PC-9 (cell line): ENCODE measurements at places on chromosomes 3 and 15. TPM values are rescaled to one million over a fixed set of nuclear protein-coding genes. Genes with fewer than 3 reads are reported as not detected.

- peak; percentile 67 for DNase-seq
These were observed 23.4 kb downstream of the FOXL2 start for GRCh38 chr3:138923531-138923994.

HMG20A gene
- 33.4 and 34.2 TPM in 2 replicates for total RNA-seq

DNA sequence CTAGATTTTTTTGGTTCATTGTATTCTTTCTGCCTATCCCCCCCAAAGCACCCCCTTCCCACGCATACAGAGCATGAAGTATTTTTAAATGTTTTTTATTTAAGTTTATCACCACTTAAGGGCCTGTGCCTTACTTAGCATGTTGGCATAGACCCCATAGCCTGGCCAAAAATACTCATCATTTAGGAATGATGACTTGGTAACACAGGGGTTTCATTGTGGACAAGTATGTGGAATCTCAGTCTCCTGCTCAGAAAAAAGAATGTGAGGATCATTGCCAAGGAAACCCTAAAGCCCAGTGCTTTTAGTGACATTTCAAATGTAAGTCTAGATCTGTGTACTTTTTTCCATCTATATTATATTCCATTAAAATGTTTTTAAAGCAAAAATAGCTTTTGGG, 146.3 kb downstream of the ALCAM start:
- no peak for DNase-seq

PRR23B gene
- not detected in 2 replicates for total RNA-seq

ST3GAL6 gene
- total RNA-seq: 5.4 and 6.6 TPM in 2 replicates

ABHD5 gene
- total RNA-seq: 16.1 and 19.9 TPM in 2 replicates

TGM4 gene
- total RNA-seq: 0.61 and 0.63 TPM in 2 replicates

GRCh38 chr3:170947018-170947769, 38.8 kb upstream of the EIF5A2 start:
- no peak for DNase-seq

GRCh38 chr15:71654720-71655174, 155.6 kb upstream of the NR2E3 start:
- no peak for DNase-seq

DNA sequence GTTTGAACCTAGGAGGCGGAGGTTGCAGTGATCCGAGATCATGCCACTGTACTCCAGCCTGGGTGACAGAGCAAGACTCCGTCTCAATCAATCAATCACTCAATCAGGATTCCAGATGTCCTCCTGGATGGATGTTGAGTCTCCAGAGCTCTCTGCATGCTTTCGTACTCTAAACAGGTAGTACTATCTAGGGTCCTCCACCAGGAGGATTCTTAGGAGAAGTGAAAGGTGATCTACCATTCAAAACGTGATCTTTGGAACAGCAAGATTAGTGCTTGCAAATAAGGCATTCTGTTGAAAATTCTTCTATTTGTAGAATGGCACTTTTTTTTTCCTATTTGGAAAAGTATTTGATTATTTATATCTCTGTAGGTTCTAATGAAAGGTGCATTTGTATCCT, 34.3 kb downstream of the CNOT10 start:
- DNase-seq: no peak

DNA sequence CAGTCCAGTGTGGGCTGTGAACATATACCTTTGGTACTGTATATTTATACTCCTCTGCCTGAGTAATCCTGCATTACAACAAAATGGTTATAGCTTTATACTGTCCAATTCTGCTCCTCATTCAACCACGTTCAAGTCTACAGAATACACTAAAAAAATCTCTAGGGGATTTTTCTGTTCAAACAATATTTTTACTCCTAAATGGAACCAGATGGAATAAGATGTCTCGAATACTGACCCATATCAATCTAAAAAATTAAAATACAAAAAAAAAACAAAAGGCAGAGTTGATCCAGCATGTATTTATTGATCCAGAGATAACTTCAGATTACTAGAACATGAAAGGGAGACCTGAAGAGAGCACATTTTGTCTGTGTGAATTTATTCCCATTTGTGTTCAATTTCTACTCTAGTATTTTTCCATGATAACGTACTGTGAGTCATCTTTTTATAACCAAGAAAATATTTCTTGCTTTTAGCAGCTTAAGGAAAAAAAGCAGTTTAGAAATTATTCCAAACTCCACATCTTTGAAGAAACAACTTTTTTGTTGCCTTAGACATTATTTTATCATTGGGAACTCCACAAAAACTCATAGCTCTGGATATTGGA, 910.7 kb downstream of the TBL1XR1 start:
- no peak for DNase-seq

CPA3 gene
- not detected in 2 replicates for total RNA-seq

DNA sequence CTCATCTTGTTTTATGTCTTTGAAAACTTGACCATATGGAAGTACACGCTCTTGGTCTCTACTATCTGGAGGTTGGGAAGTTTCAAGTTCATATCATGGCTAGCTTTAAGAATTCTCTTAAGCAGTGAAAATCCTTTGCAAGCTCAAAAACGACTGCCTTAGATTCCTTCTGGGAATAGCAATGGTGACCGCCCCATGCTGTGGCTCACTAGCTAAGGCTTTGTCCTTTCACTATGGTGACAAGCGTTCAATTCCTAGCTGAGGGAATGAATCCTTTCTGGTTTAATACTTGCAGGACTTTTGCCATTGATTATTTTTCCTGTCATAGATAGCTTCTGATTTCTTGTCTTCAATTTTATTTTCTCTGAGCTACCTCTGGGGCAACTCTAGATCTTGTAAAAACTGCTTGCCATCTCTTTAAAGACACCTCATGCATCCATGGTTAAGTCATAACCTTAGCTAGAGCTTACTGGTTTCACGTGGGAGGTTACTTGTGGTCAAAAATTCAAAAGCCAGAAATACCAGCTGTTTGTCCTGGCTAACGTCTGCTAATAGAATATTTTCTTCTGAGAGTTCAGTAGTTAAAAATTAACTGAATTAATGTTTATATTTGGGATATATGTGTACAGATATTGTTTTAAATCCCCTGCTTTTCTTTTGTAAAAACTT, 673.4 kb upstream of the CBLB start:
- DNase-seq: no peak

- DNase-seq: no peak
These were observed 87.4 kb upstream of the ARHGEF3 start for GRCh38 chr3:56889131-56889530.

CLN6 gene
- total RNA-seq: 38.5 and 48.7 TPM in 2 replicates

APOD gene
- 0.48 TPM in 1 of 2 replicates, not detected in the other for total RNA-seq

DNA sequence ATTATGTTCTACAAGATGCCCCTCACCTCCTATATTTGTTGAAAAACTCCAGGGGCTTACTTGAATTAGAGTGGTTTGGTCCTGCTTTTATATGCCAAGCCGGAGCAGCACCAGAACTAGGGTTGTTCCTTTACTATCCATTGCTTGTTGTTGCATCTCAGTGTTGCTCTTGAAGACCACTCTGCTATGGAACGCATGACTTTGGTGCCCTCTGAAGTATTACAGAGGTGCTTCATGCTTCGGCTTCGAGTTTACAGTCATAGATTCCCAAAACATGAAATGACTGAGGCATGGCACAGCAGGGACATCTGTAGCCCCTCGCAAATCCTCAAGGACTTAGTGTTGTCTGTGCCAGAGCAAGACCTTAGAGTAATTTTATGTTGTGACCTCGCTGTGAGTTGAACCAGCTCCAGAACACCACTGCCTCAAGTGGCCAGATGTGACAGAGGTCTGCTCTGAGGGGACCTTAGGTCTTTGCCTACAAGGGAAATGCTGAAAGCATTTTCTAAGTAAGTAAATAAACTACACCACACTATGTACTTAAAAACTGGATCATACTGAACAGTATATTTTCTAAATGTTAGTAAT, 67.2 kb upstream of the SIAH2 start:
- DNase-seq: no peak

ZMYND10 gene
- 4.4 and 8.7 TPM in 2 replicates for total RNA-seq

GRCh38 chr3:14744556-14744955, 69.6 kb downstream of the C3orf20 start:
- DNase-seq: no peak

DNA sequence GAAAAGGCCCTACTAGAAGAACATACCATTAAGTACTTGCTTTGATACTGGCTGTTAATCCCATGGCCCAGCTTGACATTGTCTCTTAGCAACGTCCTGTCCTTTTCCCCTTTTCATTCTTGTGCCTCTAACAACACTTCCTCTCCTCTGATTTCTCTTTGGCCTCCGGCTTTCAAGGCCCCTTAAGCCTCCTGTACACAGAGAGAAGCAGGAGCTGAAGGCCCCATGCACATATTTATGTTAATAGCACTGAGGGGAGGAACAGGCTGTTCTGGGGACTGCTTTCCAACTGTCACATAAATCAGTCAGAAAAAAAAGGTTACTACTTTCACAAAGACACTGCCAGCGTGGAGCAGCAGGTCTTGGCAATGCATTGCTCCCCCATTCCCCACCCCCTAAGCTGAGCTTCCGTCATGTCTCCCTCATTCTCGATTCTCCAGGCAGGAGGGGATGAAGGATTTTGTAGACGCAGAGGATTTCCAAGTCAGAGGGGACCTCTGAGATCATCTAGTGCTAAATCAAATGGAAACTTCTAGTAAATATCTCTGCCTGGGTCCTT, 257.4 kb upstream of the ADAMTS9 start:
- no peak for DNase-seq

GRCh38 chr3:37645517-37646380, 215.9 kb upstream of the CTDSPL start:
- DNase-seq: no peak

TMEM45A gene
- total RNA-seq: 21.6 and 31.1 TPM in 2 replicates

SMAD6 gene
- 7.1 and 10.6 TPM in 2 replicates for total RNA-seq

SPATA12 gene
- total RNA-seq: 0.43 and 0.57 TPM in 2 replicates

GRCh38 chr3:23264413-23264812, 61.3 kb downstream of the UBE2E2 start:
- no peak for DNase-seq

DNA sequence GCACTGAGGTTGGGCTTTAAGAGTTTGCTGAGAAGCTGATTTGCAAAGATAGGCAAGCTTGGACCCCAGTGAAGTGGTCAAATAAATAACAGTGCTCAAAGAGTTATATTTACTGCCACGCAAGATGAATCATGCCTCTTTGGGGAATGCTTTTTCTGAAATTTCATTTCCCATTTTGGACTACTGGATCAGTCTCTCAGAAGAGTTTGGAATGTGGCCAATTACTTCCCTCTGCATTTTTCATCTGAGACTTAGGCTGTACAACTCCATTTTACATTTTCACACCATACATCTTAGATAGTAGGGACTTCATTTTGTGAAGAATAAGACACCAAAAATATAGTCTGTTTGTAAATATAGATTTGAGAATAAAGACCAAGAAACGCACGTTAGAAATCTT, 419.7 kb downstream of the FGF12 start:
- no peak for DNase-seq

DNA sequence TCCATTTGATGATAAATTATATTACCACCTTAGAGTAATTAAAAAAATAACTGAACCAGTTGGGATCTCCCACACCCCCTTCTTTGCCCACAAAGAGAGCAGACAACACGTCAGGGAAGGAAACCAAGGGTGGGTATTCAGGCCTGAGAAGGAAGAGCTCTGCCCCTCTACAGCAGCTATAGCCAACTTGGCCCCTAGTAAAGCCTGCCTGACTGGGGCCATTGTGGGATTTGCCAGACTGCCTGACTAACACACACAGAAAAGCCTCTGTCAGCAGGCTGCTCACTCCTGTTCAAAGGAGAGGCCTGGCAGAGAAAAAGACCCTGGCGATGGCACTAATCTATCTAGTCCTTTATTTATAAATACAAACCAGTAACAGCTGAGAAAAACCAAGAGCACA, 41.4 kb downstream of the ATP8B4 start:
- no peak for DNase-seq

- DNase-seq: no peak
These were observed 62.4 kb upstream of the TRPM1 start for GRCh38 chr15:31163769-31164572.

GRCh38 chr15:59424616-59425015, 13.4 kb upstream of the FAM81A start:
- DNase-seq: peak; percentile 64

DNA sequence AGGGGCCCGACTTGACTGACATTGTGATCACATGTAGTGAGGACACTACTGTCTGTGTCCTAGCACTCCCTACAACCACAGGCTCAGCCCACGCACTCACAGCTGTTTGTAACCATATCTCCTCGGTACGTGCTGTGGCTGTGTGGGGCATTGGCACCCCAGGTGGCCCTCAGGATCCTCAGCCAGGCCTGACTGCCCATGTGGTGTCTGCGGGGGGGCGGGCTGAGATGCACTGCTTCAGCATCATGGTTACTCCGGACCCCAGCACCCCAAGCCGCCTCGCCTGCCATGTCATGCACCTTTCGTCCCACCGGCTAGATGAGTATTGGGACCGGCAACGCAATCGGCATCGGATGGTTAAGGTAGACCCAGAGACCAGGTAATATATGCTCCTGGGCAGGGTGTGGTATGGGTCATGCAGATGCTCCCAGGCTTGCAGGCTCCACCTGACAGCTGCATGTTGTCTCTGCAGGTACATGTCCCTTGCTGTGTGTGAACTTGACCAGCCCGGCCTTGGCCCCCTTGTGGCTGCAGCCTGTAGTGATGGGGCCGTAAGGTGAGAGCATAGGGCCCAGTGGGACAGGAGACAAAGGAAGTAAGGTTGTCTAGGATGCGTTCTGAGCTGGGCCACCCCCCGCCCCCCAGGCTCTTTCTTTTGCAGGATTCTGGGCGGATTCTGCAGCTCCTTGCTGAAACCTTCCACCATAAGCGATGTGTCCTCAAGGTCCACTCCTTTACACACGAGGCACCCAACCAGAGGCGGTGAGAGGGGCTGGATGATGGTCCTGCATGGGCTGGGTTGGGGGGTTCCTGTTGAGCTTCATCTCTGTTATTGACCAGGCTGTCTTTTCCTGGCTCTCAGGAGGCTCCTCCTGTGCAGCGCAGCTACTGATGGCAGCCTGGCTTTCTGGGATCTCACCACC, 4.4 kb downstream of the DALRD3 start:
- no peak for DNase-seq

GRCh38 chr3:65535260-65535659, 503.5 kb downstream of the MAGI1 start:
- no peak for DNase-seq

- DNase-seq: no peak
These were observed 255.9 kb downstream of the EPHA6 start for GRCh38 chr3:97070302-97070701.

DNA sequence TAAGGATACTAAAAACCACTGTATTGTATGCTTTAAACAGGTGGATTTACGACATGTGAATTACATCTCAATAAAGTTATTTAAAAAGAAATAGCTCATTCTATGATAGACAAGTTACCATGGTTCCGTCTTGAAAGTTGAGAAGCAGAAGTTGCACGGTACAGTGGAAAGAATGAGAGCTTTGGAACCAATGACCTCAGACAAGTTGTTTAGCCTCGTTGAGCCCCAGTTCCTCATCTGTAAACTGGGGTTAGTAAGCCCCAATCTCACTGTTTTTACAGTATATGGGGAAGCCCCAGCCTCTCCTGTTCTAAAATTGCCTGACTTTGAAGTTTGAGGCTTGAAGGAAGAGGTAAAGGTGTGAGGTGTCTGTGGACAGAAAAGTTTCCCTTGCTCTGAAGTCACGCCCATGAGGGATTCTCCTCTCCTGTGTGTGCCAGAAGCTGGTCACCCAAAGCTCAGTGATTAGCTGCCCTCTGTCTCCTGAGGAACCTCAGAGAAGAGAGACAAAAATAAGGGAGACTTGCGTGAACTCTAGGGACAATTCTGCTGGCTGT, 10.0 kb downstream of the CRYGS start:
- DNase-seq: no peak

- DNase-seq: no peak
These were observed 45.1 kb downstream of the PLXNA1 start for GRCh38 chr3:127027811-127028548.

ADCY5 gene
- 0.24 TPM in 1 of 2 replicates, not detected in the other for total RNA-seq

- peak; percentile 15 for DNase-seq
These were observed 11.4 kb downstream of the MYO5C start for GRCh38 chr15:52284164-52284563.

CEMIP gene
- 0.58 and 0.61 TPM in 2 replicates for total RNA-seq

- no peak for DNase-seq
These were observed 23.3 kb upstream of the C15orf39 start for GRCh38 chr15:75178171-75178937.
